T47D (cell line): ENCODE measurements at places on chromosomes 13 and 19.
A peak's percentile ranks its signal among the peaks of the same experiment; 100 is the strongest.

DNA sequence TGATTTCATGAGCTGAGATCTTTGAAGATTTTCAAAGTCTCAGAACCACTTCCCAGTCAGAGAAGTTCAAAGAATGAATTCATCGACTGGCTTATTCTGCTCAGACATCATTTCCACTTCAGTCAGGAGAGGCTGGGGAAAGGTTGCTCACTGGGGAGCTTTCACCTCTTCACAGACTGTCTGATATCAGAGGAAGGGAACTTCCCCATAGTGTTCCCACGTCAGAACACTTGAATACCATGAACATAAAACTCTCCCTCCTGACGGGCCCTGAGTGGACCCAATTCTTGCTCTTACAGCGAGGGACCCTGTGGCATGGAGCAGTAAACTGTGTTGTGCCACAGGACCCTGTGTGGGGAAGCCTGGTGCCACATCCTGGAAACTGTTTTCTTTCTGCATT lies 492.6 kb downstream of the COG6 start:
- DNase-seq: no peak

DNA sequence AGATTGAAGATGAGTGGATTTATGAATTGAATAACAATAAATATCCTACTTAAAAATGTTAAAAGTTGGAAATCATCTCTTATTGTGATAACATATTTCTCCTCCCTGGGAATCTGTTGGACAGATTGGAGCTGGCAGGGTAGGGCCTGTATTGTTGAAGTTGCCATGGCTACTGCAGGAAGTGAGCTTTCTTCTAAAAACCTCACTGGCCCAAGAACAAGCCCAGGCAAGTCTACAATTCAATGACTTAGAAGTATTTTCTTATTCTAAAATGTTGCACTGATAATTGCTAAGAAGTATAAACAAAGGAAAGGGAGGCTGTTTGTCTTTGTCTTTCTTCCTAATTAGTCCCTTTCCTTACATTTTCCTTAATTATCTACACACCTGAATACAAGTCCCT lies 112.1 kb downstream of the DLEU7 start:
- no peak for DNase-seq

- DNase-seq: no peak
Measured at GRCh38 chr13:34076319-34076718, 258.4 kb downstream of the RFC3 start.

DNA sequence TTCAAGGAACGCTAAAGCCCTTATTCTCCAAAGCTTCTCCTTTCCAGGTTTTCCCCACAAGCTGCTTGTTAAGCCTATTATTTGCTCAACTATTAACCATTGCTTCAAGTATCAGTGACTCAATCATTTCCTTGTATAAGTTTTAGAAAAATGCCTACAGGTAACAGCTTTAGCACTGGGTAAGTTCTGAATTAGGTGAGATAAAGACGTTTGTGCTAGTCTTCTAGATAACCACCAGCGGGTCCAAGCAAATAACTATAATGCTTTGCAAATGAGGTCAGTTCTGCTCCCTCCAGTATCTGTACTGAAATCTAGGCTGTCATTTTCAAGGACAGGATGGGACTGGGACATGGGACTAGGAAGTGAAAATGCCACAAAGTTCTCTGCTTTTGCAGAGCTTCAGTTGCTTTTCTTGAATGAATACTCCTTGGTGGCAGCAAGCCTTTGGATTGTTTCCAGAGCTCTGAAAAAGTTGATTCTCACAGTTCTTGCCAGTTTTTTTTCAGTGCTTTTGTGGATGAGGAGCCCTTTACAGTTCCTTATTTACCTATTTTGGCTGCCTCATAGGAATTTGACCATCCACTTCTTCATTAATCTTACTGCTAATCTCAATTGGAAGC lies 1487.7 kb downstream of the EFNB2 start:
- no peak for DNase-seq

DNA sequence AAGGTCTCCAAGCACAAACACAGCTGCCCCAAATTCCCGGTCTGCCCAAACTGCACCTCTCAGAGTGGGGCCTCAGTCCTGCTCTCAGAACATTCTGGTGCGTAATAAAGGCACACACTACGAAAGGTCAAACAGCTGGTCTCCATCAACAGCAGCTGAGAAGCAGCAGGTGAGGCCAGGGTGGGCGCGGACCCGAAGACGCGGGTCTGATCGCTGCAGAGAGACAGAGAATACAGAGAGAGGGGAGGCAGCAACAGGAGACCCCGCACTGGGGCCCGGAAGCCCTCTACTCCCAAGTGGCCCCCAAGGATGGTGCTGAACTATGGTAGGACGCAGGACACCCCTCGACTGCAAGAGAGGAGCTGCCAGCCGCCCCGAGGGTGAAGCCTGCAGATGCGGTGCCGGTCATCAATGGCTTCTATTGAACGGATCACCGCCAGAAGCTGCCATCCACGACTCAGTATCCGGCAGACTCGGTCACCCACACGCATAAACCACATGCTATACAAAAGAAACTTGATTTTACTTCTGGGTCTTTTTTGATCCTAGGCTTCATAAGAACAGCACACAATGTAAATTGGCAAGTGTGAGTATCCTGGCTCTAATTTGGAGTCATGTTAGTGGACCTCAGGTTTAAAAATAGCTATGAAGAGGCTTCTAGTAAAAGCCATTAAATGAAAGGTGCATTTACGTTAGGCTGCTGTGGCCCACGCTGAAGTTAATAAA lies 33.4 kb downstream of the STK24 start:
- no peak for DNase-seq

DNA sequence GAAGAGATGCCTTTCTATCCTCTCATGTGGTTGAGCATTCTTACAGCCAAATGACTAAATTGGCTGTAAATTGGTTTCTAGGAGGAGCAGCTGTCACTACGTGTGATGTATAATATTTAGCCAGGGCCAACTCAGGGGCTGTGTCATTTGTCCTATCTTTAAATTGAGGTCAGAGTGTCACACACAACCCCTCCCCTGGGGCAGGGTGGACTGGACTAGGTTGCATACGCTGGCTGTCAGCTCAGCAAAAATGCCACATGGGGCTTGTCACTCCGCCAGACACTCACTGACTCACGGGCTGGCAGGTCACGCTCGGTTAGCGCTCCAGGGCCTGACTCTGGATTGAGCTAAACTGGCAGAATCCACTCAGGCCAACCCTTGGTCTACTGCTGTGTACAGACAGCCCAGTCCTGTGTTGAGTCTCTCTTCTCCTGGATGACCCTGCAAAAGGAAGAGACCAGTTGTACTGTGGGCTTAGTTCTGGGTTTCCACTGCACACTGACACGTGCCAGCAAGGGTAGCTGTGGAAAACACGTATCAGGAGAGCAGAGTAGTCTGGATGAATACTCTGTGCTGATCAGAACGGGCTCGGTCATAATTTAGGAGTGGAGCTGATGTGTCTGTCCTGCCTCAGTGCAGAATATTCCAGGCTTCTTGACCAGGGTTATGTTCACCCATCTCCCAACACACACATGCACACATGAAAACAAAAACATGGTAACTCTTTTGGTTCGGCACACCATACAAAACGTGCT lies 29.1 kb downstream of the SHISA2 start:
- DNase-seq: peak; percentile 42

DNA sequence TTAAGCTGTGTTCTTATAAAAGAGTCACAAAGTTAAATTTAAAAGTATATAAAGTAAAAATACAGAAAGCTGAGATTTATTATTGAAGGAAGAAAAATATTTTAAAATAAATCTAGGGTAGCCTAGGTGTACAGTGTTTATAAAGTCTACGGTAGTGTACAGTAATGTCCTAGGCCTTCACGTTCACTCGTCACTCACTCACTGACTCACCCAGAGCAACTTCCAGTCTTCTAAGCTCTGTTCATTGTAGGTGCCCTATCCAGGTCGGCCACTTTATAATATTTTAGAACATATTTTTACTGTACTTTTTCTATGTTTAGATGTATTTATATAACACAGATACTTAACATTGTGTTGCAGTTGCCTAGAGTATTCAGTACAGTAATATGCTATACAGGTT lies 47.4 kb downstream of the NDFIP2 start:
- no peak for DNase-seq

GRCh38 chr19:18684642-18684993 lies 1.1 kb downstream of the CRTC1 start:
- no peak for DNase-seq

DNA sequence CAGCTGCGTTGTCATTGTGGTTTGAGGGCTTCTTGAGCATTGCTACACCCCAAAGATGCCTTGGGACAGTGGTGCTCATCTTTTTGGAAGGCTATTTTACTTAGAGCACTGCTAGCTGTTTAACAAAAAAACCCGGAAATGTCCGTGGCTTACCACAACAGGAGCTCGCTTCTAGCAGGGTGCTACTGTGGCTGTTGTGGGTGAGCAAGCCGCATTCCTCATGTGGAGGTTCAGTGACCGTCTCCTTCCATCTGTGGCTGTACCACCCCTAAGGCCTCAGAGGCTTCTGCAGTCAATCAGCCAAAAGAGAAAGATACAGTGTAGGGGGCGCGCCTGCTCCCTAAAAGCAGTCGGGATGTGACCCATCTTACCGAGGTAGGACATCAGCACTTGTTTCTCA lies 1004.2 kb downstream of the UQCRFS1 start:
- no peak for DNase-seq

GRCh38 chr13:28531845-28532387 lies 37.0 kb upstream of the FLT1 start:
- DNase-seq: no peak

GRCh38 chr19:8835877-8836276 lies 3.7 kb downstream of the MBD3L1 start:
- no peak for DNase-seq

GRCh38 chr19:16540948-16541347 lies 1.3 kb downstream of the CHERP start:
- no peak for DNase-seq
